ENCODE measurements at places on chromosomes 11 and 22. TPM values are rescaled to one million over a fixed set of nuclear protein-coding genes. Genes with fewer than 3 reads are reported as not detected.

- no peak for DNase-seq
- H3K27me3 ChIP-seq = peaks cover 2% of the 10 kb centered on the region
- no peaks in the 10 kb centered on the region for H3K36me3 ChIP-seq
- H3K27ac ChIP-seq = no peak overlapping the region
These were observed 64.5 kb downstream of the C11orf91 start for GRCh38 chr11:33636104-33636503.

GRCh38 chr11:125842321-125842948, 9.3 kb downstream of the PATE4 start:
- no peak overlapping the region for H3K27ac ChIP-seq
- no peak for DNase-seq
- no peaks in the 10 kb centered on the region for H3K36me3 ChIP-seq
- no peak overlapping the region for H3K4me3 ChIP-seq
- no peaks in the 10 kb centered on the region for H3K27me3 ChIP-seq
- H3K4me1 ChIP-seq = no peaks in the 10 kb centered on the region

DNA sequence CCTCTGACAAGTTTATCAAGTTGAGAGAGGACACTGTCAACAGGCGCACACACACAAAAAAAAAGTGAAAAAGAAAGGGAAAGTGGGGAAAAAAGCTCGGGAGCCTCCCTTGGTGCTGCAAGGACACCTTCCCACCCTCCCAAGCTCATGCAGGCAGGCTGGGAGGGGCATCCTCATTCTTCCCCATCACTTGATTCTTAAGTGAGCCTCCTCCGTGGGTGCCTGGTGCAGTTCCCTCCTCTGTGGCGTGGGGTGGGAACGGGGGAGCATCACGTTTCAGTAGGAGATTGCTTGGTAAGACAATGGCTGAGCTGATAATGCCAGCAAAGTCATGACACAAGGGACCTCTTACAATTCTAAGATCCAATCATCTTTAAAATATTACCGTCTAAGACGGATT, 108.8 kb downstream of the NXPE2 start:
- H3K4me1 ChIP-seq = peaks cover 11% of the 10 kb centered on the region
- H3K27ac ChIP-seq = no peak overlapping the region
- H3K36me3 ChIP-seq = no peaks in the 10 kb centered on the region
- no peak overlapping the region for H3K4me3 ChIP-seq

DNA sequence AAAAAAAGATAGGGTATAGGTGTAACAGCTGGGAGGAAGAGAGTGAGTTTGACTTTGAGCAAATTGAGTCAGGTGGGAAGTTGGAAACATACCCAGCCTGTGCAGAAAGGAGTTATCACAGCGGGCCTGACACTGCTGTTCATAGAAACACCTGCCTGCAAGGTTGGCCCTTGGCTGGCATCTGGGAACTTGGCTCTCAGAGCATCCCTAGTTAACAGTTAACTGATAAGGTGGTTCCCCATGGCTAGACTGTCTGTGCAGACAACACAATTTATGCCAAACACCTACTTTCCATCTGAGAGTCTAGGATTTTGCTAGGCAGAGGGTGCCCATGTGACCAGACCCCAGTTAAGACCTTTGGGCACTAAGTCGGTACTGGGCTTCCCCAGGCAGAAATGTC, 31.4 kb downstream of the ADAMTS8 start:
- no peak overlapping the region for H3K4me3 ChIP-seq
- H3K27ac ChIP-seq = no peak overlapping the region
- DNase-seq = no peak
- H3K27me3 ChIP-seq = no peaks in the 10 kb centered on the region
- H3K36me3 ChIP-seq = no peaks in the 10 kb centered on the region

- H3K36me3 ChIP-seq = peaks cover 6% of the 10 kb centered on the region
- H3K4me3 ChIP-seq = no peak overlapping the region
- DNase-seq = no peak
- H3K27me3 ChIP-seq = no peaks in the 10 kb centered on the region
- no peak overlapping the region for H3K27ac ChIP-seq
These were observed 102.5 kb downstream of the ATXN10 start for GRCh38 chr22:45774001-45774670.

Gene USP35
- 2.9 TPM for polyA plus RNA-seq

DNA sequence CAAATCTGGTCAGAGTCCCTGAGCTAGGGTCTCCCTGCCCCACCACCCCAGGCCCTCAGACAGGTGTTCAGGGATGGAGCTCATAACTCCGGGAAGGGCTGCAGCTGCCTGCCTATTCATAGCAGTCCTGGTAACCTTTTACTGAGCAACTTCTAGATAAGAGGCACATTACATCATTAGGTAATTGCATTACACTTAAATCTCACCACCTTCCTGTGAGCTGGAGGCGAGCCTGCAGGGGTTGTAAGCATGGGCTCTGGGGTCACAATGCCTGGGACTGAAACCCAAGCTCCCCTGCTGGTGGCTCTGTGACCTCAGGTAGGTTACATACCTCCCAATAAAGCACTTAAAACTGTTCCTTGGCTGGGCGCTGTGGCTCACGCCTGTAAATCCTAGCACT, 22.5 kb downstream of the TP53I11 start:
- H3K4me1 ChIP-seq = no peaks in the 10 kb centered on the region
- no peaks in the 10 kb centered on the region for H3K27me3 ChIP-seq
- peaks cover 24% of the 10 kb centered on the region for H3K36me3 ChIP-seq
- DNase-seq = no peak
- no peak overlapping the region for H3K27ac ChIP-seq

GRCh38 chr22:45154383-45154782, 9.3 kb upstream of the NUP50 start:
- H3K36me3 ChIP-seq = no peaks in the 10 kb centered on the region
- no peaks in the 10 kb centered on the region for H3K27me3 ChIP-seq
- peaks cover 10% of the 10 kb centered on the region for H3K4me1 ChIP-seq
- H3K27ac ChIP-seq = no peak overlapping the region
- H3K4me3 ChIP-seq = no peak overlapping the region
- DNase-seq = peak; percentile 28

Gene HSD17B12
- polyA plus RNA-seq = 84.4 TPM

GRCh38 chr22:37433786-37434185, 6.5 kb upstream of the ELFN2 start:
- no peak overlapping the region for H3K27ac ChIP-seq
- no peaks in the 10 kb centered on the region for H3K4me1 ChIP-seq
- no peaks in the 10 kb centered on the region for H3K36me3 ChIP-seq
- peaks cover 14% of the 10 kb centered on the region for H3K27me3 ChIP-seq

Gene FAT3
- polyA plus RNA-seq = 0.73 TPM

DNA sequence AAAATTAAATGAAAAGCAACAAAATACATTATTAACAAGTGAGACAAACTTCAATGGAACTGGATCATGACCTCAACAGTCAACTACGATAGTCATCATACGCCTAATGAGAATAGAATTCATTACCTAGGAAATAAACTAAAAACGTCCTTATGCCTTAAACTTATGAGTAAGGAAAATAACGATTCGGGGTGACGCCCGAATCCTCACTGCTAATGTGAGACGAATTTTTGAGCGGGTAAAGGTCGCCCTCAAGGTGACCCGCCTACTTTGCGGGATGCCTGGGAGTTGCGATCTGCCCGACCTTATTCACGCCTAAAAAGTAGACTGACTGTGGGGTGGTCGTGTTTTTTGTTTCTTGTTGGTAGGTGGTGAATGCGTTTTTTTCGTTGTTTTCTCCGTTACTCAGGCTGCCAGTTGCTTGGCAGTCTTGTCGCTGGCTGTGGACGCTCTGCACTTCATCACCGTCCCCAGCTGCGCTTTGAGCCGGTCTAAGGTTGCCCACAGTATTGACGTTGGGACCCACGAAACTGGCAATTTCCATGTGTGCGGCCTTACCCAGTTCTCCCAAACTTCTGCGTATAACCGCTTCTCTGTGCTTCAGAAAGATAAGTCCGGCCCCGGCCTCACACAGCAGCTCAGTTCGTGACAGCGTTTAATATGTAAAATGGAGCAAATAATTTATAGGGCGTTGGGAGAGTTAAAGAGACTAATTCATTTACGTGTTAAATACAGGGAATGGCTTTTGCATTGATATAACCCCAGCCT, 593 bp upstream of the POLDIP3 start:
- peak overlapping the region; percentile 87 for H3K4me3 ChIP-seq
- no peaks in the 10 kb centered on the region for H3K27me3 ChIP-seq
- H3K27ac ChIP-seq = peak overlapping the region; percentile 92
- peaks cover 24% of the 10 kb centered on the region for H3K4me1 ChIP-seq
- H3K36me3 ChIP-seq = peaks cover 30% of the 10 kb centered on the region
- DNase-seq = peak; percentile 96

DNA sequence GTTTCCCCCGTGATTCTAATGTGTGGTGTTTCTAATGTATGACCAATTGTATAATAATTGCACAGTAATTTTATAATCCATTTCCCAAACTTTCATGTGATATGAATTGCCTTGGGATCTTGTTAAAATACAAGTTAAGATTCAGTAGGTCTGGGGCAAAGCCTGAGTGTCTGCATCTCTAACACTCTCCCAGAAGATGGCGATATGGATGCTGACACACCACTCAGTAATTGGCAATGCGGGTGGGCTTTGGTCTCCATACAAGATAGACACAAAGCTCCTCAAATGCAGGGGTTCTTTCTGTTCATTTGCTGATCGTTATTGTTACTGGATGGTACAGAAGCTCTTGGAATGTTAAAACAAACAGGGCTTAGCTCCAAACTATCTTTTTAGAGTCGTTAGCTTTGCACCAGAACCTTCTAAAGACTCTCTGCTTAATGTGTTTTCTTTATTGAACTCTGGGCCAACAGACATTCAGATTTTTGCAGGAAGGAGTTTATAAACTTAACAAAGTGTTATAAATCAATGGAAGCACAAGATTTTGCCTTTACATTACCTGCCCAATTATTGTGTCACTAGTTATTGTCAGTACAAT, 45.4 kb upstream of the ANO3 start:
- H3K27ac ChIP-seq = no peak overlapping the region
- H3K27me3 ChIP-seq = peaks cover 4% of the 10 kb centered on the region
- H3K4me1 ChIP-seq = no peaks in the 10 kb centered on the region
- no peak for DNase-seq
- H3K36me3 ChIP-seq = no peaks in the 10 kb centered on the region

Gene KIF18A
- polyA plus RNA-seq = 5.2 TPM

Gene NCF4
- polyA plus RNA-seq = 9.2 TPM

Gene C11orf52
- polyA plus RNA-seq = 14.6 TPM

Gene DENND6B
- 7.1 TPM for polyA plus RNA-seq

Gene OR10A3
- polyA plus RNA-seq = 0.04 TPM

DNA sequence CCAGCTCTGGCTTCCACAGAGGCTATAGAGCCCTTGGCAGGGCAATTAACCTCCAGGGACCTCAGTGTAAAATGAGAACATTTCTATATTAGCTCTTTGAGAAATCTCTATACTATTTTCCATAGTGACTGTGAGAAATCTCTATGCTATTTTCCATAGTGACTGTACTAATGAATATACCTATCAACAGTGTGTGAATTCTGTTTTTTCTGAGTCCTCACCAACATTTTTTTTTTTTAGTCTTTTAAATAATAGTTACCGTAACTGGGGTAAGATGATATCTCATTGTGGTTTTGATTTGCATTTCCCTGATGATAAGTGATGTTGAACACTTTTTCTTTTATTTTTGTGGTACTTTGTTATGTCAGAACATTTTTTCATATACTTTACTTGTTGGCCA, 7.0 kb upstream of the MTNR1B start:
- no peak for DNase-seq
- peaks cover 1% of the 10 kb centered on the region for H3K27me3 ChIP-seq
- no peaks in the 10 kb centered on the region for H3K4me1 ChIP-seq

Gene KREMEN1
- polyA plus RNA-seq = 26.3 TPM

- H3K36me3 ChIP-seq = no peaks in the 10 kb centered on the region
- DNase-seq = no peak
- H3K27ac ChIP-seq = no peak overlapping the region
- no peaks in the 10 kb centered on the region for H3K4me1 ChIP-seq
- no peak overlapping the region for H3K4me3 ChIP-seq
These were observed 2211.5 kb upstream of the RAG2 start for GRCh38 chr11:38809521-38809920.

DNA sequence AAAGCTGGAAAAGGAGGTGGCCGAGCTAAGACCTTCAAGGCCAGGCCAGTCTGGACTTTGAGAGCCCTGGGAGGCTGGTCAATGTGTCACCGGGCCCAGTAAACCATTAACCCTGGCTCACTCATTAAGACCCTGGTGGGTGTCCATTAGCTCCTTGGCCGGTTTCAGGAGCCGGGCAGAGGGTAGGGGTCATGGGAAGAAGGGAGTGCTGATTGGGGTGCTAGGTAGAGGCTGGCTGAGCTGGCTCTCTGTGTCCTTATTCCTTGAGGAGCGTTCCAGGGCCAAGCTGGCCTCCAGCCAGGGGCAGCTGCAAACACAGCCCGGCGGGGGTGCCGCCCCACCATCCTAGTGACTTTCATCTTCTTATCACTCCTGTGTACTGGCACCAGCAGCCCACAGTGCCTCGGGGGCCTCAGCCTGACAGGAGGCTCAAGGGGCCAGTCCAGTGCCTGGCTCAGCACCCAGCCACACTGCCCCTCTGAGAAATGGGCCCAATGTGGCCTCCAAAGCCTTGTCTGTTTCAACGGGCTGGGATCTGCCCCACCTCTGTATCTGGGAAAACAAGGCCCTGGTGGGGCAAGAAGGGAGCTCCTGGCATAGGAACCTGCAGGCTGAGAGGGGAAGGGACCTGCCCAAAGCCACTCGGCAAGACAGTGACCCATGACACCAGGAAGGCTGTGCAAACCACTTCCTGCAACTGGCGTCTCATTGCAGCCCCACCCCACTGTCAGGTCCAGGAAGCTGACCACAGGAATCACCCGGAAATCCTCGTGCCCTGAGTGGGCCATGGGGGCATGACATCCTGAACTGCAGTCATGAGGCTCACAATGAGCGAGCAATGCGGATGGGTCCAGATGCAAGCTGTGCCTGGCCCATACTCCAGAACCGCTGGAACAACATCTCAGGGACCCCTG, 15.1 kb upstream of the RGL4 start:
- H3K36me3 ChIP-seq = peaks cover 9% of the 10 kb centered on the region
- no peaks in the 10 kb centered on the region for H3K27me3 ChIP-seq
- peak overlapping the region; percentile 75 for H3K27ac ChIP-seq
- peak; percentile 76 for DNase-seq
- peaks cover 18% of the 10 kb centered on the region for H3K4me1 ChIP-seq

Gene TMEM191C
- 4.6 TPM for polyA plus RNA-seq

- no peak for DNase-seq
- H3K4me1 ChIP-seq = no peaks in the 10 kb centered on the region
- H3K36me3 ChIP-seq = no peaks in the 10 kb centered on the region
- no peak overlapping the region for H3K27ac ChIP-seq
These were observed 186.6 kb downstream of the NXPE2 start for GRCh38 chr11:114864896-114865295.

Gene CLDN5
- 12.4 TPM for polyA plus RNA-seq

GRCh38 chr11:12403122-12403996, 26.0 kb downstream of the PARVA start:
- H3K4me1 ChIP-seq = no peaks in the 10 kb centered on the region
- H3K27me3 ChIP-seq = no peaks in the 10 kb centered on the region
- no peak for DNase-seq
- no peaks in the 10 kb centered on the region for H3K36me3 ChIP-seq
- peak overlapping the region; percentile 17 for H3K27ac ChIP-seq
- H3K4me3 ChIP-seq = no peak overlapping the region

- peaks cover 7% of the 10 kb centered on the region for H3K4me1 ChIP-seq
- no peak within 1 kb of the TSS for H3K27ac ChIP-seq
- DNase-seq = peak; percentile 36
These were observed at the start of gene TPBGL for GRCh38 chr11:75240311-75241035. TPBGL (plus strand) TSS chr11:75240774; CDS start chr11:75241050, 276 bp downstream.

Measured in large intestine (tissue), 12 donors.